ENCODE measurements at places on chromosomes 6 and 20.

GRCh38 chr20:4919047-4919704 lies 82.1 kb downstream of the SLC23A2 start:
- no peak for DNase-seq

- DNase-seq = no peak
Observed at GRCh38 chr6:14673201-14673600, 555.6 kb downstream of the CD83 start.

GRCh38 chr6:126529637-126530362 lies 189.9 kb downstream of the CENPW start:
- DNase-seq = no peak

GRCh38 chr20:47175493-47175892 lies 181.0 kb downstream of the ZMYND8 start:
- DNase-seq = no peak

DNA sequence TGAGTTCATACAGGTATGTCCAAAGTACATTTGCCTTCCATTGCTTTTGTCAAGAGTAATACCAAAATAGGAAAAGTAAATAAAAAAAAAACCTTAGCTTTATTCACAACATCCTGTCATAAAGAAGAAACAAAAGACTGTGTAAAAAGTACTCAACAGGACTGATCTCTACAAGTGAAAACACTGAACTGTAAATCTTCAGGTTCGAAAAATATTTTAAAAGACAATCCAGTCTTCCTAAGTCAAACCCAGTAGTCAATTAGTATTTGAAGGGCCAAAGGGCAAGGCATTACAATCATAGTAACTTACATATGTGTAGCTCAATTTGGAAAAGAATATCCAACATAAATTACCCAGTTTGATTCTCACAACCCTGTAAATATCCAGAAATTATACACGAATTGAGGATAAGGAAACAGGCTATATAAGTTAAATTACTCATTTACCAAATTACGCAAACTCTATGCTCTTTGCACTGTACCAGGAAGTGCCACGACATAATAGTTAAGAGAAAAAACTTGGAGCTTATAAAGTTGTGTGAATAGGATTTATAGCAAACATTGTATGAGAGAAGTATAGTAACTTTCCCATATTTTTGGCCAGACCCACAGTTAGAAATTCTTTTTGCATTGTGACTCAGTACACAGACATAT lies 21.2 kb downstream of the PTPRK start:
- no peak for DNase-seq

DNA sequence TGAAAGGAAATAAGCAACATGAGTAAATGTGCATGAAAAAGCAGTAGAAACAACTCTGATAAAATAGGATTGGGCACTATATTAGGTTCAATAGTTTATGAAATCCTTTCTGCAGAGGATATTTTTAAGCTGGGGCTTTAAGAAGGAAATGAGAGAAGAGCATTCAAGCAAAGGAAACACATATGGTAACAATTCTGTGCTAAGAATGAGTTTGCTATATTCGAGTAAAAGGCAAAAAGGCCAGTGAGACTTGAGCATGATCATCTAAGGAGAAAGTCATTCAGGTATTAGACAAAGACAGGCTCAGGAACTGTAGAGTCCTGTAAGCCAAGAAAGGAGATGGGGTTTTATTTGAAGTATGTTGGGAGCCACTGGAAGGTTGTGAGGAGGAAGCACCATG lies 387.1 kb upstream of the FLRT3 start:
- DNase-seq = no peak

- no peak for DNase-seq
Observed at GRCh38 chr6:147000545-147001488, 203.4 kb upstream of the STXBP5 start.

DNA sequence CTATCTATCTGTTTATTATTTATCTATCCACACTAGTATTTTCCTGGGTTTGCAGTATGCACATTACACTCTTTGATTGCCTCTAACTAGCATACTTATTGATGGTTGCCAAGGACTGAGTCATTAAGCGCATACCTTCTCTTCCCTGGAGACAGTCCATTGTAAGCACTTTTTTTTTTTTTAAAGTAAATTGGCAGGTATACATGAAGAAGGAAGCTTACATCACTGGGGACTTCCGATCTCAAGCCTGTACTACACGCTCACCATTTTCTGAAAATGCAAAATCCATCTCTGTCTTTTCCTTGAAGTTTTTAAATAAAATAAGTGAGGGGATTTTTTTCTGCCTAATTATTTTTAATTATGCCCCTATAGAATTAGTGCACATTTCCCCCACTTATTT lies 63.5 kb downstream of the HMGN3 start:
- DNase-seq = no peak

- DNase-seq = no peak
Observed at GRCh38 chr20:32978009-32978335, 26.3 kb downstream of the SUN5 start.

DNA sequence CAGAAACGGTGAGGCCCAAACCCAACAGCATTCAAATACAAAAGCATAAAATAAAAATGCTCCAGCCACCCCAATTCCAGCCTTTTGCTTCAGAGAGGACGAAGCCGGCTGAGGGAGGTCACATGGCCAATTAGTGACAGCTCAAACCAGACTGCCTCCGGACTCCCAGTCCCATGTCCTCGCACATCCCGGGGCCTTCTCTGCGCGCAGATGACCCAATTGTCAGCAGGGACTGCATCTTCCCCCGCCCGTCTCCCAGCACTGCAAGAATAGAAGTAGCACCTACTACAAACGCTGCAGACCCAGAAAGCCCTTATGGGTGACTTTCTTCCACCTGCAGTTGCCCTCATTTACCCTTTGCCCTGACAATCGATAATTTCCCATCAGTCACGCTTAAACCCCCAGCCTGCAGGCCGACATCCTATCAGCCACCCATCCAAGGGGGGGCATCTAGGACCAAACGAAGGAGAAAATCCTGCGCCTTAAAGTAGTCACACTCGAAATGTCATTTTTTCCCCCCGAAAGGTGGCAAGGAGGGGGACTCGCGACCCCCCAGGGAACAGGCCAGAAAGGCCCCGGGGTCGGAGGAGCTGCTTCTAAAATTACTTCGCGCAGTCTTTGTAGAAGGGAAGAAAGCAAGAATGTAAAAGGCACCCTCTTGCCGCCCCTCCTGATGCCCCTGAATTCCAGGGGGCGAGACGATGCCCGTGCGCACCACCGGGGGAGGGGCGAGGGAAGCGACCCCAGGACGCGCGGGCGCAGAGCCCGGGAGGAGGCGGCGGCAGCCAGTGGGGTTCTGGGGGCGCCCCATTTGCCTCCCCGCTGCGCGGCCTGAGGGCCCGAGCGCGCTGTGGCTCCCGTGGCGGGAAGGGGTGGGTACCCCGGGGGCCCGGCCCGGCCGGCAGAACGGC lies 792 bp downstream of the SLC23A2 start:
- no peak for DNase-seq

GRCh38 chr6:109799129-109799528 lies 108.0 kb downstream of the FIG4 start:
- DNase-seq = no peak

DNA sequence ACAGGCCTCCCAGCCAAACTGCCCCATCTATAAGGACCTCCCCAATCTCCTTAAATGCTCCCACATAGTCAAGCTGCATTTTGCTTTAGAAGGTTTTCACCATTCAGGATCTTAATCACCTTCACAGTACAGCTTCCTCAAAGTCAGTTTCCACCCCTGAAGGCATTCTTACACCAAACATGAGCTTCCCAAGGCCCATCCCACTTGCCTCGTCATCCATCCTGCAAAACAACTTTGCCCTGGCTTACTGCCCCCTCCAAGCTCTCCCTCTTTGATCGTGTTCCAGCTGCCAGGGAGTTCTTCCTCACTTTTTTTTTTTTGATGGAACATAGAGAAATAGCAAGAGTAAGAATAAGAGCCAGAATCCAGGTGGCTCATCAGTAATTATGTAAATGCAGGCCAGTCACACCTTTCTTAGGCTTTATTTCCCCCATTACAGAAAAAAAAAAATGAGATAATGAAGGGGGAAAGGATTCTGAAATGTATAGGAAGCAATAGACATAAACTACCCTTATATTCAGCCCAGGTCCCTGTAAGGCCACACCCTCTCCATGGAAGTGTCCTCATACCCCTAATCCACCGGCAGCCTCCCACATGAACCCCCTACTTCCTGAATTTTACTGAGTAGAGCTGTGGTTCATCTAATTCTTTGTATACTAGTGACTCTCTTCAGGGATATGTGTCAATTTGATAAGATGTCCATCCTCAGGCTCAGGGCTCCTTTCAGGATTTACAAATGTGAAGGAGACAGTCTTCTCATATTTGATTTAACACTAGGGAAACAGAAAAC lies 12.7 kb downstream of the TRIM27 start:
- no peak for DNase-seq

GRCh38 chr20:45067558-45067957 lies 33.4 kb downstream of the KCNS1 start:
- no peak for DNase-seq

DNA sequence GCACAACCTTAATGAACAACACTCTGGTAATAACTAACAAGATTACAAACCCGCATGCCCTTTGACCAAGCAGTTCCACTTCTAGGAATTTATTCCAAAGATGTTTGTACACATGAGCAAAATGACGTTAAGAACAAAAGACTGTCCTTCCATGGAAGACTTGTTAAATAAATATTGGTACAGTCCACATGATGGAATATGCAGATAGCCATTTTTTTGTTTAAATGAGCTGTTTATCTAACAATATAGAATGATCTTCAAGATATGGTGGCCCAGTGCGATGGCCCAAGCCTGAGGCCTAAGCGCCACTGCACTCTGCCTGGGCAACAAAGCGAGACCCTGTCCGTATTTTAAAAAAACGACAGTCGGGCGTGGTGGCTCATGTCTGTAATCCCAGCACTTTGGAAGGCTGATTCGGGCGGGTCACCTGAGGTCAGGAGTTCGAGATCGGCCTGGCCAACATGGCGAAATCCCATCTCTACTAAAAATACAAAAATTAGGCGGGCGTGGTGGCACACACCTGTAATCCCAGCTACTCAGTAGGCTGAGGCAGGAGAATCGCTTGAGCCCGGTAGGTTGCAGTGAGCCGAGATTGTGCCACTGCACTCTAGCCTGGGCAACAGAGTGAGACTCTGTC lies 7.4 kb upstream of the AHCY start:
- no peak for DNase-seq

DNA sequence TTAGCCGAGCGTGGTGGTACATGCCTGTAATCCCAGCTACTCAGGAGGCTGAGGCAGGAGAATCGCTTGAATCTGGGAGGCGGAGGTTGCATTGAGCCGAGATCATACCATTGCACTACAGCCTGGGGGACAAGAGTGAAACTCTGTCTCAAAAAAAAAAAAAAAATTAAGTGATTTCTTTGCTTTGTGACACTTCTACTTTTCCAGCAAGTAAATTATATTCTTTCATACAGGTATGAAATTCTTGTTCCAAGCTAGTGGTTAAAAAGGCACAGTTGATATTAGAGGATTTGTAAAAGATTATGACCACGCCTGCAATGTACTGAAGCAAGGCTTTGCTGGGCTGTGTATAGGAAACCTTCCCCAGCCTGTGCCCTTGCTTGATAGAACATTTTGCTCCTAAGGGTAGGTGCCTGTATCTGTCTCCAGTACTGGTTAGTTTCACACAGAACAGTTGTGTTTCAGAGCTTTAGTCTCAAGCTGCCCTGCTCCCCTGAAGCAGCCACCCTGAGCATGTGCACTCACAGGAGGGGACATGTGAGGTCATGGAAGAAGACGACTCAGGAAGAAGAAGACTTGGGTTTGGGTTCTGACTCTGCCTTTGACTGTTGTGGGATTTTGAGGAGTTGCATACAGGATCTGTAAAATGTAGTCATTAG lies 10.2 kb downstream of the PTPN1 start:
- no peak for DNase-seq

GRCh38 chr6:40620574-40621240 lies 33.5 kb upstream of the LRFN2 start:
- no peak for DNase-seq

GRCh38 chr6:49556429-49556837 lies 6.0 kb downstream of the C6orf141 start:
- DNase-seq = no peak

DNA sequence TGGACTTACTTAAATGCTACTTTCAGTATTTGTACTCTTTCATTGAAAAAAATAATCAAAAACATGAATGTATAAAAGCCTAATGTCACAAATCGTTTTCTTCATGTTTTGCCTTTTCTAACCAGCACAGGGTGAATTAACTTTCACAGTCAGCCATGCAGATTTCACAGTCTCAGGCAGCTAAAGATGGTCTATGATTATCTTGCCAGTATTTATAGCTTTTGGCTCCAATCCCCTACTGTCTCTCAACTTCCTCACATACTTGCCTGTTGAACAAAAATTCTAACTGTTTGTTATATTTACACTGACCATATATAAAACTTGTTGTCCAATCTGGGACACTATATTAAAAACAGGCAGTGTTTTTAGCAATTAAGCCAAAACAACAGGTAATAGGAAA lies 358.2 kb downstream of the ARHGAP18 start:
- no peak for DNase-seq

GRCh38 chr20:12941025-12941424 lies 67.7 kb upstream of the SPTLC3 start:
- DNase-seq = no peak

DNA sequence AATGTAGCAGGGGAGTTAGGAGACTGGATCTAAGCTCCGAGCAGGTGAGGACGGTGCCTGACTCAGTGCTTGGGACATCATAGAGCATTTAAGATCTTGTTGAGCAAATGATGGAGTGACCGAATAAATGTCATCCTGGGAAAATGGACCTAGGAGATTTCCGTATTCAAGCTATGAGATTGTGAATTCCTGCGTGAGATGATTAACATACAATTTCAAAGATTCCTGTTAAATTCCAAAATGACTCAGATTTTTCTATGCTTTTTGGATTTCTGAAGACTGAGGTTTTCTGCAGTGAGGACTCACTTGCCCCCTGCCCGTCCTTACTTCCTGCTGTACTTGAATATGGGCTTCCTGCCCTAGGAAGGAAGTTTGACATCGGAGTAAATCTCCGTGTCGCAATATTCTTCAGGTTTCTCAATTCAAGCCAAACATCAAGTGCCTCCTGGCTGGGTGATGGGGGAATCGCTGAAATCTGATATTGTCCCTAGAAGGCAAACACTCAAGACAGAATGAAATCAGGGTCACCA lies 5.2 kb downstream of the SYTL3 start:
- DNase-seq = no peak

DNA sequence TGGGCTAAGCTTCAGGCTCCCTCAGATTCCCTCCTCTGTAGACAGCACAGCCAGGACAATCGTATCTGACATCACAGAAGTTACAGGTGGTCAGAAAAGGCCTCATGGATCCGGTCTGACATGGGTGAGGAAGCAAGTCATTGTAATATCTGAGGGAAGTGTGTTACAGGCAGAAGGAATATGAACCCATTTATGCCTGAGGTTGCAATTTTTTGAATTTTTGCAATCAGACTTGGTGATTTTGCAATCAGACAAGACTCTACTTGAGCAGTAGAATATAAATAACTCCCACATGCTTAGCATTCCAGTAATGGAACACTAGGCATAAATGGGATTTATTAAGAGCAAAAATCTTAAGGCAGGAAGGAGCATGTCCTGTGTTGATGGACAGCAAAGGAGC lies 52.1 kb downstream of the CBLN4 start:
- DNase-seq = no peak

DNA sequence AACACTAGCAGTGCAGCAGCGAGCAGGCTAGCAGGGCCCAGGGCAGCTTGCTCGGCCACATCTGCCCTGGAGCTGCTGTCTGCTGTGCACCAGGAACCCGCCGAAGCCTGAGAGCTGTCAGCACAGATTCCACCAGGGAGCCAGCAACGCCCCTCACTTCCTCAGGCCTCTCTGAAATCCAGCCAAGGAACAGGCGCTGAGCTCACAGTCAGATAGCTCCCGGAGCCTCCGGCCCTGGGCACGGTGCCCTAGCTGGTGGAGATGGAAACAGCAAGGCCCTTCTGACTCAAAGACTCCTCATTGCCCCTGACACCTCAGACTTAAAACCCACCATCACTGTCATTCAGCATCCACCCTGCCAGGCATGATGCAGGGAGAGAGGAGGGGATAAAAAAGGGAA lies 839.4 kb downstream of the MAFB start:
- DNase-seq = no peak

All from stimulated activated CD4-positive, alpha-beta T cell treated with anti-CD3 and anti-CD28 coated beads, Interleukin-15, amount 100 ng/mL, for 1 hour (primary cell).